ENCODE measurements at places on chromosomes 3 and 15.
A peak's percentile ranks its signal among the peaks of the same experiment; 100 is the strongest.

DNA sequence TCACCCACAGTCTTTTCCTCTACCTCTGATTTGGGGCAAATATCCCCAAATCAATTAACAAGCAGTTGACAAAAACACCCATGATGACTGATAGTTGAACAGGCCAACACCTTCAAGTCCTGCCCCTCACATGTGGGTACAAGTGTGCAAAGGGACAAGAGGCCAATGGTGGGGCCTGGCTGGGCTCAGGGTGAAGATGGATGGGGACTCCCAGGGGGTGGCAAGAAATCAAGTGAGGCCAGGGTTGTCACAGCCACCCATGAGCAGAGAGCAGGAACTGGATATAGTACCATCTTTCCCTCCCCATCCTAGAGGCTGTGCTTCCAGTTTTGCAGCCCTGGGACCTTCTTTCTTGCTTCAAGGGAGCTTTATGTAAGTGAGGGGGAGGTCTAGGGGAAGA lies 270.2 kb upstream of the TOPAZ1 start:
- no peak for DNase-seq

GRCh38 chr3:55519019-55519418 lies 31.9 kb upstream of the WNT5A start:
- no peak for DNase-seq

DNA sequence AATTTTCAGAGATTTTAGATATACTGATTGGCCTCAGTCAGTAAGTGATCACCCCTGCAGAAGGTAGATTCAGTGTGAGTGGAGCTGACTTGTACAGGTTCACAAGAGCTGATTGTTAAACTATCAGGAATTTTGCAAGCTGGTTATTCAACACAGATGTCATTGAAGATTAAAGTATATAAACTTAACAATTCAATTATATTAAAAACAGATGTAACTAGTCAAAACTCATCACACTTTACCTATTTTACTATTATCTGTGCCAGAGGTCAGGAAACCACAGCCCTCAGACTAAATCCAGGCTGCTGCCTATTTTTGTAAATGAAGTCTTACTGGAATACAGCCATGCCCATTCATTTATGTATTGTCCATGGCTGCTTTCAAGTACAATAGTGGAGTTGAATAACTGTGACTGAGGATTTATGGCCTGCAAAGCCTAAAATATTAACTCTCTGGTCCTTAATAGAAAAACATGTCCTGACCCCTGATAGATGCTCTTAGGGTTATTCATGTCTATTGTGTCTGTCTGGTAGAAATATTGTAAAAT lies 429.3 kb upstream of the PDZRN3 start:
- no peak for DNase-seq

GRCh38 chr3:115588201-115589115 lies 34.9 kb upstream of the GAP43 start:
- no peak for DNase-seq

DNA sequence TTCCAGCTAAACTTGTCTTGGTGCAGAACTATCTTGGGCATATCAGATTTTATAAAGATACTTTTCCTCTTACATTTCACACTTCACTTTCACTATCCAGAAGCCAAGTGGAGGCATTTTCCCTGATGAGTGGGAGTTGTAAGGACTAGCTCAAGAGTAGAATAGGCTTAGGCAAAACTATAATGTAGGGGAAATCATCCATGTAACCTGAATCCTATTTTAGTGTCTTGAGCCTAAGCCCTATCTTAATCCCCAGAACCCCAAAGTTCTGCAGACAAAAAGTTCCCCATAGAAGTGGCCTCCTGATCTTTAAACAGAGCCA lies 42.2 kb upstream of the CD47 start:
- DNase-seq = peak; percentile 39

GRCh38 chr3:58422756-58423325 lies 10.8 kb downstream of the PDHB start:
- DNase-seq = no peak

GRCh38 chr15:53962646-53963561 lies 15.3 kb upstream of the UNC13C start:
- DNase-seq = peak; percentile 25

DNA sequence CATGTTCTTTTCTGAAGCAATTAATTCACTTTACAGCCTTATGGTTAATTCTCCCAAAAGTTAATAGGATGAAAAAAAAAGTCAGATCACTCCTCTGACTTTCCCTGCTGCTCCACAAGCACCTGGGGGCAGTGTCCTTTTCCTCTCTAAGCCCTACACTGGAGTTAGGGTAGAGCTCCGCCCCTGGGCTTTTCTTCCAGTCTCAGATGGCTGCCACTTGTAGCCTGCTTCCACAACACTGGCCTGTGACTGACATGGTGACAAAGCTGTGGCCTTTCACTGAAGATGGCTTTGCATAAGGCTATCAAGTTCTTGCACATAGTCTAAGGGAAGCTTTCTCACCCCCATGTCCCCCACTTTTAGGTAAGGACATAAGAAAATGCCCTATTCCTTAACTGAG lies 1.3 kb upstream of the MON1A start:
- DNase-seq = no peak

- DNase-seq = no peak
Observed at GRCh38 chr15:73357999-73358665, 10.6 kb downstream of the HCN4 start.

GRCh38 chr3:177041021-177041729 lies 156.1 kb downstream of the TBL1XR1 start:
- no peak for DNase-seq

DNA sequence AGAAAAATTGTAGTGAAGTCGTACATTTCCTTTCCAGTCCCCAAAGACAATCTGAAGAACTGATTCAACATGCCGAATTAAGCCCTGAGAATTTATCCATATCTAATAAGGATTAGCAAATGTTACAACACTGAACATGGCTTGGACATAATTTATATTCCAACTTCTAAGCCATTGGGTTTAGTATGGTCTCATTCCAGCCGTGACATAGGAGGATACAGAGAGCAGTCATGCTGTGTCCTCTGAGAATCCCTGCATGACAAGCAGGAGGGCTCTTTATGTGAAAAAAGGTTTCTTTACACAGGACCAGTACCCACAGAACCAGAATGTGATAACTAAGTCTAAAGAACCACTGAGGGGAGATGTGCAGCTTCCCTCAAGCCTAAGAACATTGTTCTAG lies 231.9 kb upstream of the WNT5A start:
- DNase-seq = no peak

GRCh38 chr3:27114684-27115083 lies 254.5 kb downstream of the NEK10 start:
- no peak for DNase-seq

DNA sequence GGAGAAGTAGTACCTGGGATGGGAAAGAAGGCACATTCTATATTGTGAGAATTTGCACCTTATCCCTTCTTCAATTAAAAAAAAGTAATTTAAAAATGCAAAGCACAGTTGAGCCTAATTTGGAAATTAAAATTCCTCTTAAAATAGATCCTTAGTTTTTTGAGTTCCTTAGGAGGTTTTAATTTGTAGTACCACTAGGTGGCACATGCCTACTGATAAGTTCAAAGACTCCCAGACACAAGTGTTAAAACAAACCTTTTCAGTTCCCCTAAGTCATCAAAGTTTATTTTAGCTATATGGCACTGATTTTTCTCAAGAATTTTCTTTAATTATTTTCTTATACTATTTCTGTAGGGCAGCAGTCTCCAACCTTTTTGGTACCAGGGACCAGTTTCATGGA lies 127.6 kb upstream of the AZI2 start:
- DNase-seq = peak; percentile 32

GRCh38 chr3:72821161-72821781 lies 27.0 kb downstream of the SHQ1 start:
- no peak for DNase-seq

DNA sequence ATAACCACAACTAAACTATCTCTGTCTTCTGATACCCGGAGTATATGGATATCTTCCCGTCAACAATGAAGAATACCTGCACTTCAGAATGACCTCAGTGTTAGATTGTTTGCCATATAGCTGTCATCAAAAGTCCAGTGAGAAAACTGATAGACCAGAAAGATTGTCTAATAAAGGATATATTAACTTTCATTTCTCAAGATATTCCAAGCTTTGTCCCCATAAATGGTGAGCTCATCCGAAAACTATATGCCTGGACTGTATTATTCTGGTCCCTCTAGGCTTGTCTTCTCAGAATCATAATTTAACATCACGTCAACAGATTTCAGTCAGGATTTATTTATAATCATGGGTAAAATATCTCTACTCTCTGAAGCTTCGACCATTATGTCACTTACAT lies 100.5 kb downstream of the ATP8B4 start:
- no peak for DNase-seq

DNA sequence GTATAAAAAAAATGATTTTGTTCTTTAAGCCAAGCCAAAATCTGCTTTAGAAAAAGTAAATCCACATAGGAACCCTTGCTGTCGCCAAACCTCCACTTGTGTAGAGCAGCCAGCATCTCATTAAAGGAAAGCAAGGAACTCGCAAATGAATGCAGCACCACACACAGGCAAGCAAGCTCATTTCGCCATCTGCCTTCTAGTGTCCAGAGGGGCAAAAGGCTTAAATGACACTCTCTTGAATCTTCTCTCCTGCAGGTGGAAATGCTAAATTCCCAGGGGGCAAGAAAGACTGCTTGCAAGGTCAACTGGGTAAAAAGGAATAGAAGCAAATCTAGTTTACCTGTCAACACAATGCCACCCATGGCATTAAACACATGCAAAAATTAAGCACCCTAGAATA lies 2.4 kb downstream of the MB21D2 start:
- no peak for DNase-seq

GRCh38 chr3:54619531-54619930 lies 308.3 kb downstream of the LRTM1 start:
- DNase-seq = no peak

DNA sequence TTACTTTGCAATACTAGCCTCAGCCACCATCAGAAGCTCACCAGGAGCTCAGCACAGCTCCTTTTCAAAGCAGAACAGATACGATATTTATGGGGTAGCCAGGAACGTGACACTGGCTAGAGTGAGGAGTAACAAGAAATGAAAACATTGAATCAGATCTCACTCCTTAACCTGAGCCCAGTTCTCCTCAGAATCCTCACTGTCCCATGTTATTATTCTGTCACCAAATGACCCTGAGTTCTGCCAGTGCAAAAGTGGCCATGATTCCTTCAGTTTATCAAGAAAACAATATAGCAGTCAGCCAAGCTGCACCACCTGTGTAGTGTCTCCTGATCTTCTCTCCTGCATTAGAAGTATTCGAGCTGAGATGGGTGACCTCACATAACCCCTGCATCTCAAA lies 956.7 kb downstream of the TUSC7 start:
- no peak for DNase-seq

GRCh38 chr3:156997351-156997750 lies 162.6 kb downstream of the CCNL1 start:
- no peak for DNase-seq

GRCh38 chr3:184542577-184542976 lies 19.0 kb upstream of the EPHB3 start:
- DNase-seq = no peak

DNA sequence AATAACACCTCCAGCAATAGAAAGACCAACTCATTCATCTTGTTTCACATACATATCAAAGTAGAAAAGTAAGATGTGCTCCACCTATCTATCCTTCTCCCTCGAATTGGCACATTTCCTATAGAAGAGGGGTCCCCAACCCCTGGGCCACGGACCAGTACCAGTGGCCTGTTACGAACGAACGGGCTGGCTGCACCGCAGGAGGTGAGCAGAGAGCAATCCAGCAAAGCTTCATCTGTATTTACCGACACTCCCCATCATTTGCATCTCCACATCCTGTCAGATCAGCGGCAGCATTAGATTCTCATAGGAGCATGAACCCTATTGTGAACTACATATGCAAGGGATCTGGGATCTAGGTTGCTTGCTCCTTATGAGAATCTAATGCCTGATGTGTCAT lies 95.0 kb upstream of the CGNL1 start:
- no peak for DNase-seq

- no peak for DNase-seq
Observed at GRCh38 chr3:127069814-127070440, 87.0 kb downstream of the PLXNA1 start.

DNA sequence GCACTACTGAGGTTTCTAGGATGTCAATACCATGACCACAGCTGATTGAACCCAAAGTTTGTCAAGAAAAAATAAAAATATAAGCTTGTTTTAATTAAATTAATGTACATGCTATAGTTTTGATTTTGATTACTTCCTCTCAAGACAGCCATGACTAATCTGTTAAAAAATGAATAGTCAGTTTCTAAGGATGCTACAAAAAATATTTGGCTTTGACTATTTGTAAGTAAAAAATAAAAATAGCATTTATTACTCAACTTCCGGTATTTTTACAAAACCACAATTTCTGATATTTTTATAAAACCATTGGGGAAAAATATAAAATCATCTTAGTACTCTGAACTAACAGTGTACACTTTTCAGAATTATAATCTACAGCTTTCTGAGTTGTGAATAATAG lies 12.1 kb upstream of the TEX9 start:
- DNase-seq = no peak

GRCh38 chr3:168722091-168722490 lies 626.4 kb upstream of the GOLIM4 start:
- DNase-seq = no peak

DNA sequence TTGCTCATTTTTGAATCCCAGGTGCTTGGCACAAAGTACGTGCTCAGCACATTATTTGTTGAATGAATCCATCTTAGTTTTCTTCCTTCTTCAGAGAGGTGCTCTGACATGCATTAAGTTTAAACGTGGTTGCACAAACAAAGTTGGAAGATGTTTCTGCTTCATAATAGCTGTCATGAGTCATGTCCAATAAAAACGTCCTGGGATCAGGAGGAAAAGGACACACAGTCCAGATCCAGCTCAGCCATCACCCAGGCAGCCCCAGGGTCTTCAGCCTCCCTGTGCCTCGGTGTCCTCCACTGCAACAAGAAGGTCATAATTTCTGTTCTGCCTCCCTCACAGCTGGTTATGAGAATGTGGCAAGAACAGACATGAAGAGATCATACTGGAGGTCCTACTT lies 55.4 kb downstream of the CCNL1 start:
- no peak for DNase-seq

DNA sequence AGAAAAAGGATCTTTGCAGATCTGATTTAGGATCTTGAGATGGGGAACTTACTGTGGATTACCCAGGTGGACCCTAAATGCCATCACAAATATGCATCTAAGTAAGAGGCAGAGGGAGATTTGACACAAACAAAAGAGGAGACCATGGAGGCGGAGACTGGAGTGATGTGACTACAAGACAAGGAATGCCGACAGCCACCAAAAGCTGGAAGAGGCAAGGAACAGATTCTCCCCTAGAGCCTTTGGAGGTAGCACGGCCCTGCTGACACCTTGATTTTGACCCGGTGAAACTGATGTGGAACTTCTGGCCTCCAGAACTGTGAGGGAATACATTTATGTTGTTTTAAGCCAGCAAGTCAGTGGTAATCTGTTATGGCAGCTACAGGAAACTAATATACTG lies 44.0 kb downstream of the GASK1A start:
- DNase-seq = no peak

DNA sequence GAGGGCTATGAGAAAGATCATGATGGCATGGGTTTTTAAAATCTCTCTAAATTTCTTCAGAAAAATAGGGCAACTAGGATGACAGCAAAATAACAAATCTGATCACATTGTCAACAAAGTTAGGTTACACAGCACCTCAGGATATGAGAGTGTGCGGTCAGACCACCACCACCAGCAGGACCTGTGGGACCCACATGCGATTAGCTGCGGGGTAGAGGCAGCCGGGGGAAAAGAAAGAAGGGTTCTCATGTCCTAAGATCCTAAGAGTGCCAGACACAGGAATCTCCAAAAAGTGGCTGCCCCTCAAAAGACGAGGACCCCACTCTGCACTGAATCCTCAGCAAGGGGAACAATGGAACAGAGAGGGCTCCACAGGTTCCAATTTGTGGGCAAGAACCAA lies 15.6 kb downstream of the CHRNA3 start:
- no peak for DNase-seq

- peak; percentile 30 for DNase-seq
Observed at GRCh38 chr3:16506884-16507577, 6.5 kb downstream of the RFTN1 start.

Data from inflammatory macrophage treated with lipopolysaccharide for 1 hour (primary cell).